Hematopoietic multipotent progenitor cell treated with erythropoietin and hydrocortisone succinate and interleukin-3 and kit ligand, for 6 days (in vitro differentiated cells): ENCODE measurements at places on chromosomes 6 and 20.

GRCh38 chr20:47088335-47088734, 193.7 kb downstream of the EYA2 start:
- DNase-seq: no peak

DNA sequence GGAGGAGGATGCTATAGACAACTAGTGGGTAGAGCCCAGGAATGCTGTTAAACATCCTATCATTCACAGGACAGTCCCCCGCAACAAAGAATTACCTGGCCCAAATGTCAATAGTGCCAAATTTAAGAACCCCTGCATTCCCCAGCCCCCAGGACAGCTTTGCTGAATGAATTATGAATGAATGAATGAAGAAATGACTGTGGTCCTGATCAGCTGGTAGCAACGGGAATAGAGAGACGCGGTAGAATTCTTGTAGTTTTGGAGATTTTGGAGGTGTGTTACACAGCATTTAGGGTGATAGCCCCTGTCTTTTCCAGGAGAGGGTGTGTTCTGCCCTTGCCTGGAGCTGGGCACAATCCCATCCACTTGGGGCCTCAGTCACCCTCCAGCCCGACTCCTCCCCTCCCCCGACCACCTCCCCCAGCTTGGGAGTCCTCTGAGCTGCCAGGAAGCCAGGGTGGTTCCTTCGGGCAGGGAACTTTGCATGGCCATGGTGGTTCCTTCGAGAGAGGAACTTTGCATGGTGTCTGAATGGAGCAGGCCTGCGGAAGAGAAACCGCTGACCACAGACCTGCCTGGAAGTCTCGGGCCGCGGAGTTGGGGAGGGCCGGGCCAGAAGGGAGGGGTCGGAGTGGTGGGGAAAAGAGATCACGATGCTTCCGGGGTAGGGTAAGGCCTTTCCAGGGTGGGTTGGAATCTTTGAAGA, 1.0 kb upstream of the HCK start:
- peak; percentile 46 for DNase-seq

DNA sequence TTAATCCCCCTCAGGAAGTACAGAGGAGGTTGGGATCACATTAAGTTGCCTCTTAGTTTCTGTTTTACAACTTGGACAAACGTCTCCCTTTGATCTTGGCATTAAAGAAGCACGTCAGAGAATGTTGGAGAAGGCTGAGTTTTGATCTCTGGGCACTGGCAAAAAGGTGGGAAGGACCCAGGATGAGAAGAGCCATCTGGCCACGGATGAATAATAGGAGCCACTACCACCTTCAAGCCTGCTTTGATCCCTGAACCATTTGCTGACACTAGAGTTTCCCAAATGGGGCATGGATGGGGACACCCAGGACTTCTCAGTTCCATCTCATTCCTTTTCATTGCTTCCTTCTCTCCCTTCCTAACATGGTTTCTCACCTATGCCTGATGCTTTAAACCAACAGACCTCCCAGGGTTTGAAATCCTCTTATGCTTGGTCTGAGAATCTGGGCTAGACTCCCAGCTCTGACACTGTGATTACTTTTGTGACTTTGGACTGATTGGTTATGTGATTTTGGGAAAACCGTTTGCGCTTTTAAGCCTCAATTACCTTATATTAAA, 5.8 kb downstream of the TM9SF4 start:
- DNase-seq: no peak

GRCh38 chr6:149170564-149171452, 146.7 kb upstream of the TAB2 start:
- DNase-seq: no peak

GRCh38 chr6:142009647-142010046, 123.1 kb upstream of the GJE1 start:
- peak; percentile 3 for DNase-seq

DNA sequence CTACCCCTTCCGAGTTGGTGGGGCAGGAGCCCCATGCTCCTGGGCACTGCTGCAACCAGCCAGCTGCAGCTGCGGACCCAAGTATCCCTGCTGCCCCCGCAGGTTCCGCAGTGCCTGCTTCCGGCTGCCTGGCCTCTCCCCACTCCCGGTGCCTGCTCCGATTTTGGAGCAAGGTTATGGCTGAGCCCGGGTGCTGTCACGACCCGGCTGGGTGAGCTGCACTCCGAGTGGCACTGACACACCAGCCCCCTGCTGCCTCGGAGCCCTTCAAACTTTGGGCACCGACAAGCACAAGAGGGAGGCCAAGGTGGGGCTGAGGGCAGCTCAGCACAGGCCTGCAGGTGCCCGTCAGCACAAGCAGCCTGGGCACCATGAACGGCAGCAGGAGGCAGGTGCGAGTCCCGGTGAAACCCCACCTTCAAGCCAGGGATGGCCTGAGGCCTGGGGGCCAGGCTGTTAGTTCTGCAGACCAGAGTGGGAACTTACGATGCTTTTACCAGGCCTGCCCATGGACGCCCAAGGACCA, 25.9 kb upstream of the HACE1 start:
- DNase-seq: no peak

- peak; percentile 83 for DNase-seq
Measured at GRCh38 chr20:25042531-25043498, 15.1 kb downstream of the ACSS1 start.
